Heart left ventricle (tissue), 16 donors: ENCODE measurements at places on chromosomes 7 and 10. TPM values are rescaled to one million over a fixed set of nuclear protein-coding genes. Genes with fewer than 3 reads are reported as not detected.

CYP26C1 gene
- polyA plus RNA-seq, result not detected

LIPM gene
- polyA plus RNA-seq, result not detected

DBNL gene
- 39.3 TPM for polyA plus RNA-seq

SEMA3E gene
- polyA plus RNA-seq, result 0.08 TPM

TFPI2 gene
- 10.1 TPM for polyA plus RNA-seq
